NCI-H2107 (cell line): ENCODE measurements at places on chromosomes 3 and 15.

DNA sequence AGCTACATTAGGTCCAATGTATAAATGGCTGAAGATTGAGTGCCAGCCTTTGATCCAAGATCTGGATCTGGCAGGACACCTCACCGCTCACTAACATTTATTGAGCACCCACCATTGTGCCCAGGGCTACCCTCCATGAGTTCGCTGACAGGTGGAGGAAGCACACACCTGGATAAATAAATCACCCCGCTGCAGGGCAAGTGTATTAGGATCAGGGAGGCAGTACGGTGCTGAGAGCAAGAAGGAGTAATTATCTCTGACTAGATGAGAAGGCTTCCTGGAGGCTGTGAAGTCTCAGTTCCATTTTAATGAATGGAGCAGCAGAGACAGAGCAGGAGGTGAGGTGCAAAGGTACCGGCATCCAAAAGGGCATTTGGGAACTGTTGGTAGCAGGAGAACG lies 104.1 kb downstream of the LIPC start:
- DNase-seq = no peak

- DNase-seq = no peak
Measured at GRCh38 chr3:119834754-119835370, 53.0 kb downstream of the NR1I2 start.

DNA sequence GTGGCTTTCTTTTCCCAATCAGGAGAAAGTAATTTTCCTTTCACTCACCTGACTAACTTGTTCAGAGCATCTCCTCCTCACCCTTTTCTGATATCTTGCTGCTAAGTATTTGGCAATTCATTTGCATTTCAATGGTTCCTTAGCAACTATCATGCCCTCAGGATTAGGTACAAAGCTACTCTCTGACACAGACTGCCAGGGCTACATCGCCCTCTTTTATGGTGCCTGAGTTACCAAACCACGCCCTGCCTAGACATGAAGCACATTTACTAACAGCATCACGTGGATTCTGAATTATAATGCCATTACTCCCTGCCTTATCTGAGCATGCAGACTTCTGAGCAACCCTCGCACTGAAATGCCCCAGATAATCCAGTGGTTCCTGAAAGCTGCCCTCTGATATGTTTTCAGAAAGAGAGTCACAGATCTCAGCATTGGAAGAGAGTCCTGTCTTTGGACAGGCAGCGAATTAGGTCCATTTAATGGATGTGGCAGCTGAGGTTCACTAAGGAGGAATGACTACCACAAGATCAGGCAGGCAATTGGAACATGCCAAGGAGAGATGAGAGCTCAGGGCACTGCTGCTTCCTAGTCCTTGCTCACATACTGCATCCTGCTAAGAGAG lies 14.5 kb downstream of the EPHB1 start:
- DNase-seq = no peak

DNA sequence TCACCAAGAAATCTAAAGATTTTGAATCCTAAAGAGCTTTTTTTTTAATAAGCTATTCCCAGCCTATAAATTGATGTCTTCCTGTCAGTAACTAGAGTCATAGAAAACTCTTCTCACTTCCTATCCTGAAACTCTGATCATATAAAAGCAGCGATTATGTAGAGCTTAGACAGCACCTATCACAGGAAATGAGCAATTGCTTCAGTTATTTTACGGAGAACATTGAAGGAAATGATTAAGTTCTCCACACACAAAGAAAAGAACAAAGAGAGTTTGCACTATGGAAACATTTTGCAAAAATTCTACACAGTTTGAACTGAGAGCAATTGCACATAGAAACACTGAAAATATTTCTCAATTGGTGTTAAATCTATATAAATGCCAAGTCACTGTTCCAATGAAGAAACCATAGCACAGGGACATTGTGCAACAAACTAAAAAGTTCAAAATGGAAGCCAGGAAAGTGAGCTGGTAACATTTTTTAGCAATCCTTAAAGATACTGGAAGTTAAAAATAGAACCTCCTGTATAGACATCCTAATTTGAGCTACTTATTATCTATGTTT lies 291.5 kb upstream of the ARHGEF26 start:
- no peak for DNase-seq

GRCh38 chr3:184685646-184686045 lies 26.2 kb downstream of the MAGEF1 start:
- no peak for DNase-seq

- DNase-seq = no peak
Measured at GRCh38 chr3:31704591-31705179, 172.0 kb downstream of the STT3B start.

DNA sequence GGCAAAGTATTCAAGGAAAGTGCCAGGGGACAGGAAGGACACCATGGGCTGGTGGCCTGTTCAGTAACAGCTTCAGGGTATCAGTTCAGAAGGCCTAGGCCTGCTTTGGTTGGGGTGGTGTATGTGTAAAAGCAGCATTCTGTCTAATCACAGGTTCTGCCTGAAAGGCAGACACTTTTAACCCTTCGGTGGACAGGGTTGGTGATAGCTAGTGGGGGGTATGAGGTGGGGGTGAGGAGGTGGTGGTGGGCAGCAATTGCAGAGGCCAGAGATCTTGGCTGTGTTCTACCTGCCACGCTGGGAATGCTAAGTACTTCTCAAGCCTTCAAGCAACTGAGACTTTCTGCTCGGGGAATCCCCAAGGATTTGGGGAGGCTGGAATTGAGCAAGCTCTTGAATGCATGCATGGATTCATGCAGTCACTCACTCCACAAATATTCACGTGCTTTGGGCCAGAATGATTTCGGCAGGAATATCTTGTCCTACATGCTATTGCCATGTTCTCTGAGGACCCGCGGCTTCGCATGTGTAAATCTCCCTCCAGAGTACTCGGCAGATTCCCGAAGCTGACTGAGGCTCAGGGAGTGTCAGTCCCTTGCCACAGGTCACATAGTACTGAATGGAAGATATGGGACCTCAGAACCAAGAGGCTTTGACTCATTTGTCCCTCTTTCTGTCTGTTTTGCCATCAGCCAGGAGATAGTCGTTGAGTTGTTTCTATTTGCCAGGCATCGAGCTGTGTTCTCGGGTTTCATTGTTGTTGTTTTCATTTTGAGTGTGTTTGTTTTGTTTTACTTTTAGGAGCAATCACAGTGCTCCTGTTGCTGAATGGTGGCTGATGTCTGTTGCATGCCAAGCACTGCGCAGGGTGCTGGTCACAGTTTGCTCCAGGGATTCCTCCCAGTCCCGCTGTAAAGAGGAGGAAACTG lies 65.5 kb downstream of the SMAD3 start:
- DNase-seq = no peak

DNA sequence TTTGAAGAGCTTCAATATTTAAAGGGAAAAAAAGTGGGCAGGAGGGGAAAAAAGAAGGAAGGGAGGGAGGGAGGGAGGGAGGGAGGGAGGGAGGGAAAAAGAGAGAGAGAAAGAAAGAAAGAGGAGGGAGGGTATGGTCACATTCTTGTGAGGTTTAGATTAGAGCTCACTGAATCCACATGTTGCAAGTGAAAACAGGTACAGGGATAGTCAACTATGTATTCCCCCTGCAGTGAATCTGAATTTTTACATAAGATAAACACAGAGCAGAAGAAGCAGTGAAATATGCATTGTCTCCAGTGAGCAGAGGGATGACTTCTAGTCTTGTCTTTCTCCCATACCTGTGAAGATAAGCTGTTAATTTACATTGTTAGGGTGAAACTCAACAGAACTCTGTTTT lies 84.0 kb downstream of the IFT80 start:
- no peak for DNase-seq

- peak; percentile 36 for DNase-seq
Measured at GRCh38 chr3:44198284-44199269, 43.1 kb upstream of the TOPAZ1 start.

- no peak for DNase-seq
Measured at GRCh38 chr3:47428662-47429061, 47.1 kb downstream of the SCAP start.

DNA sequence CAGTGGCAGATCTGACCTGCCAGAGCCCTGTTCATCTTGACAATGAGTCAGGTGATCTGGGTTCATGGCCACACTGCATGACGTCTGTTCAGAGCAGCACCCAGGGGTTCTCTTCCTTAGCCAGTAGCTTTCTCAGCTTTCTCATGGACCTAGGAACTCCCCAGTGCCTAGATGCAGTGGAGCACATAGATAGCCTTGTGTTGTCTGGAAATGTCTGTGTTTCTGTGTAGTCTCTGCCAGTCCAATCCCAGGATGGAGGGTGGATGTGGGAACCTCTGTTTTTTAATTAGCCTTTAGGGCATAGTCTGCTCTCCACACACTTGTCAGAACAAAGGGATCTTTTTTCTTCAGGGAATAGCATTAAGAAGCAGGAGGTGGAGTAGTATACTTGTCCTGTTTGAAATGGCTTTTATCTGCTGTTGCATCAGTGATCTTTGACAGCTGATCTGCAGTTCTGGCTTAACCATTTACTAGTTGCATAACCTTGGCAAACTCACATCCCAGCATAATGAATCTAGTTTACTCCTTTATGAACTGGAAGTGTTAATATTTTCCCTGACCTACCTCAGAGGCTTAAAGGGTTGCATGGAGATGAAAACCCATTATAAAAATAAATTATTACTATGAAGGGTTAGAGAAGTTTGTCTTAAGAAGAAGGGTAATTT lies 16.1 kb upstream of the CACNA1D start:
- DNase-seq = no peak

DNA sequence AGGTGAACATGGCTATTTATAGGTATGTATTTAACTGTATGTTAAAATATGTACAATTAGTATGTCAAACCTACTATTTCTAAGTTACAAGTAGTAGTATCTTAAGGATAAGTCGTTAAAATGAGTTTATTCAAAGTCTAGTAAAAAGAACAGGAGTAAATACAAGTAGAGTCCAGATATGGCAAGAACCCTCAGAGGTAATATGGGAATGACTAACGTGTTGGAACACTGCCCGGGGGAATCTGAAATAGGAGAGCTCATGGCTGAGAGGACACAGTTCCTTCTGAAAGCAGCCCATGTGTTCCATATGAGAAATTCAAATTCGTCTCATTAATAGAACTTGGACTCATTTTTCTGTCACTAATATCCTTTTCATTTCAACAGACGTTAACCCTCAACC lies 158.8 kb downstream of the CLSTN2 start:
- DNase-seq = peak; percentile 78

- DNase-seq = no peak
Measured at GRCh38 chr3:157030712-157031111, 129.2 kb downstream of the CCNL1 start.

DNA sequence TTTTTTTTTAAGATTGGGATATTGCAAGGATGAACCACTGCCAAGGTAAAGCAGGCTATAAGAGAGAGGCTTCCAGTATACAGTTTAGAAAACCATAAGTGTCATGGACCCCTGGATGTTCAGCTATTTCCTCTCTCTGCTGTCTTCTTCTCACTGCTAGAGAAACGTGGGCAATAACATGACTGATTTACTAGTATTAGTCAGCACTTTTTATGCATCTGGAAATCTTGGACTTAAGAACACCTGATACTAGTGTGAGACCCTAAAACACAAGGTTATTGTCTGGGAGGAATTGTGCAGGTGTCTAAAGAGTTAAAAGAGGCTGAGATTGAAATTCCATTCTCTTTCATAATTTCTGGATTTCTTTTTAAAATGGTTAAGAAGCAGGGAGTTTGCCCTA lies 460.6 kb upstream of the MCTP2 start:
- DNase-seq = no peak

GRCh38 chr3:72664184-72664975 lies 183.9 kb downstream of the SHQ1 start:
- no peak for DNase-seq

DNA sequence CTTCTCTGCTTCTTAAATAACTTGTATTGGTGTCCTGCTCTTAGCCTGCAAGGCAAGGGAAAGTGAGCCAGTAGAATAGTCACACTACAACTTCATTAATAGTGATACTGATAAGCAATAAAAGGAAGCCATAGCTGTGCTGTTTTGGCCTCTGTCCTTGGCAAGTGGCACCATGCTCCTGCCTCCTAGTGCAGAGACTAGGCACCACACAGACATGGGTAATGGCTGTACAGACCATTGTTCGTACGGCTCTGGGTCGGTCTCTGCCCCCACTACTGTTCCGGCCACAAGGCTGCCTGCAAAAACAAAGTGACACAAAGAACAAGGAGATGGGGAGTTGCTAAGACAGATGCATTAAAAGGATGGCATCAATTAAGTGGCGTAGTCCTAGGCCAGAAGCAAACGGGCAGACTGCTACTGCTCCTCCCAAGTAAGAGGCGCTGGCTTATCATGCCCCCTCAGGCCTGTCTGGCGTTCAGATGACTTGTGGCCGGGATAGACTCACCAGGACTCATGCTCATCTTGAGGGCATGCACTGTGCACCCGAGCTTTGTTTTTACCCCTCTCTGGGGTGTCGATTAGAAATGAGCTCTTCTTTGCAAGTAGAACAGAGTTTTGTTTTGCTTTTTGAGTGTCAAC lies 75.6 kb downstream of the TRAK1 start:
- no peak for DNase-seq

DNA sequence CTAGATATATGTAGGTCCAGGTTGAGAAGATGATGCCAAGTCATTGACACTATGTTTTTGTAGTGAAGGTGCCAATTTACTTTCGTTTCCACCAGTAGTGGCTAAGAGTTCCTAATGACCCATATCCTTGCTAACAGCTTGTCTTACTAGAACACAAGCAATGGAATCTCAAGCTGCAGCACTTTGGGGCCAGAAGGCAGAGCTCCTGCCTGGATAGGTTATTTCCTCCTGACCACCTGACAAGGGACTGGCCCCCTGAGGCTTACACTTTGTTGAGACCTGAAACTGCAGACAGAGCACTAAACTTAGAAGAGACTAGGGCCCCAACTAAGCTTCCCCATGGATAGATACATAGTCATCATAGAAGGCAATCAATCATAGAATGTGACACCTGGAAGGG lies 11.7 kb downstream of the ONECUT1 start:
- no peak for DNase-seq

DNA sequence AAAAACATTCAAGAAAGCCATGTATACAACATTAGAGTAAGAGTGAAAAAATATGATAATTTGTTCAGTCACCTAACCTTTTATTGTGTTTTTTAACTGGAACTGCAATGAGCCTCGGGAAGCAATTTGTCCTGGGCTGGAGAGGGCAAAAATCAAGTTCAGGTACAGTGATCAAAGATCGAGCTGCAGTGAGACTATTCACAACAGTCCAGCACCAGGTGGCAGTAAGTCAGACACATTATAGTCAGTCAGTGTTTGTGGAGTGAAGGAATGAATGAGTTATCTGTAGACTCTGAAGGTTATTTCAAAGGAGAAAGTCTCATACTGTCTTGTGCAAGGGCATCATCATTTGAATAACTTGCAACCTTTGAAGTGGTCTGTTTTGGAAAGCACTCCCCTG lies 116.6 kb downstream of the CHDH start:
- no peak for DNase-seq

GRCh38 chr3:66378256-66378655 lies 122.6 kb downstream of the LRIG1 start:
- no peak for DNase-seq

- no peak for DNase-seq
Measured at GRCh38 chr15:84766461-84767035, 18.2 kb downstream of the ZNF592 start.

- no peak for DNase-seq
Measured at GRCh38 chr15:47870300-47870955, 153.1 kb downstream of the SEMA6D start.

GRCh38 chr3:178381971-178382448 lies 154.2 kb upstream of the KCNMB2 start:
- no peak for DNase-seq
